ENCODE measurements at places on chromosomes 5 and 9.

DNA sequence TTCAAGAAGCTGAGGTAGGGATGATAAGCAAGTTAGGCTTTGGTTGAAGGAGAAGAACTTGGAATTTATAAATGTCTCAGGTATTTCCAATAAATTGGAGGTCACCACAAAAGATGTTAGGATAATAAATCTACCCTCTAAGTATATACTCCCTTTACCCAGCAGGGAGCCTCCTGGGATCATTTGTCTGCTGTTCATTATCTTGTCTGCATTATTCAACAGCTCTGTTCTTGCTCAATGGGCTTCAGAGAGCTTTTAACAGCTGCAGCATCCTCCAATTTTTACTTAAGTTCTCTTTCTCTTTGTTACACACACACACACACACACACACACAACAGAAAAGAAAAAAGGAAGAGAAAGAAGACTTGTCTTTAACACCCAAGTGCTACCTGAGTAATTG is 51.7 kb upstream of the VPS13A start:
- DNase-seq, result no peak

GRCh38 chr9:129122133-129122532 is 10.9 kb downstream of the PTPA start:
- no peak for DNase-seq

DNA sequence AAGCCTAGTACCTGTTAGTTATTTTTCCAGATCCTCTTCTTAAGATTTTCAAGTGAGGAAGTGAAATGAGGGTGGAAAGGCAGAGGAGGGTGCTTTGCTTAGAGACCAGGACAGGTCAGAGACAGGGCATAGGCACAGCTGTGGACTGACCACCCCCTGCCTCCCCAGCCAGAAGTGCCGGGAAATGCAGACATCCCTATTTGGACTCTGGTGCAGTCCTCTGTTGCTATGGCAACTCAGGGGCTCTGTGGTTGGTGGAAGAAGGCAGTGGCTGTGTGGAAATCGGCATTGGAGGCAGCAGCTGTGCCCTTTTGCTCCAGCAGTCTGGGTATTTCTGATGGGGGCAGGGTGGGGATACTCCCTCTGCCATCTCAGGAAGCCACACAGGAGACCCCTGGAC is 43.3 kb upstream of the NDFIP1 start:
- no peak for DNase-seq

DNA sequence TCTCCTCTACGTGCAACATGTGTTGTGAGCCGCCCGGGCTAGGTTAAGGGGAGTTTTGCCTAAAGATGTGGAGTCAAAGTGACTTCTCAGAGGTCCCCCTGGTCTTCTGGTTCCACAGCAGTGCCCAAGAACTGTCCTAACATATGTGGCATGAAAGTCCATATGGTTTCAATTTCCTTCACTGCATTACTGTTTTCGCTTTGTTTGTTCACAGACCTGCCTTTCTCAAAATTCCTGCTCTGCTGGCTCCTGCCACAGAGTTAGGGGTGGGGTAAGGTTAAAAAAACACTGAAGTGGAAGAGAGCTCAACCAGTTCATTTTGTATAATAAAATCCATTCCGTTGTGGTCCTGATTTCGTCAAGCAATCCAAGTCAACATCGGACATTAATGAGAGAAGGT is 289.4 kb downstream of the DMAC1 start:
- no peak for DNase-seq

- no peak for DNase-seq
Observed at GRCh38 chr9:99185934-99186333, 35.8 kb downstream of the ALG2 start.

DNA sequence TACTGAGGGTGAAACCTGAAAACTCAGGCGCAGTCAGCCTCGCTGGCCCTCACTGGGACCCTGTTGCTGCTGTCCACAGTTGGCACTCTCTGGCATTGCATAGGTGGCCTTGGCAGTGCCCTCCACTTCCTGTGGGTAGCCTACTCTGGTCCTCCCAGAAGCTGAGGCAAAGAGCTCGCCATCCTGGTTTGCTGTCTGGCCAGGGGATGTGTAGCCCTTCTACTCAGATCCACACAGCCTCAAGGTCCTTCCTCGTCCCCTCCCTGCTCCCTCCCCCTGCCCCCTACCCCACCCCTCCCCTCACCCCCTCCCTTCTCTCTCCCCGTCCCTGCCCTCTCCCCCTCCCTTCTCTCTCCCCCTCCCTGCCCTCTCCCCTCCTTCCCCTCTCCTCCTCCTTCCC is 176.0 kb downstream of the OLFM1 start:
- DNase-seq, result no peak

GRCh38 chr9:122060481-122060880 is 32.6 kb downstream of the TTLL11 start:
- DNase-seq, result no peak

DNA sequence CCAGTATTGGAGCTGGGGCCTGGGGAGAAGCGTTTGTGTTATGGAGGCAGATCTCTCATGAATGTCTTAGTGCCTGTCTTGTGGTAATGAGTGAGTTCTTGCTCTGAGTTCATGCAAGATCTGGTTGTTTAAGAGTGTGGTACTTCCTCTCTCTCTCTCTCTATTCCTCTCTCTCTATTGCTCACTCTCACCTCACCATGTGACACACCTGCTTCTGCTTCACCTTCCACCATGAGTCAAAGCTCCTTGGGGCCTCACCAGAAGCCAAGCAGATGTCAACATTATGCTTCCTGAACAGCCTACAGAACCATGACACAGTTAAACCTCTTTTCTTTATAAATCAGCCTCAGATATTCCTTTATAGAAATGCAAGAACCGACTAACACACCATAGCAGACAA is 242.7 kb upstream of the ADRA1B start:
- DNase-seq, result no peak

DNA sequence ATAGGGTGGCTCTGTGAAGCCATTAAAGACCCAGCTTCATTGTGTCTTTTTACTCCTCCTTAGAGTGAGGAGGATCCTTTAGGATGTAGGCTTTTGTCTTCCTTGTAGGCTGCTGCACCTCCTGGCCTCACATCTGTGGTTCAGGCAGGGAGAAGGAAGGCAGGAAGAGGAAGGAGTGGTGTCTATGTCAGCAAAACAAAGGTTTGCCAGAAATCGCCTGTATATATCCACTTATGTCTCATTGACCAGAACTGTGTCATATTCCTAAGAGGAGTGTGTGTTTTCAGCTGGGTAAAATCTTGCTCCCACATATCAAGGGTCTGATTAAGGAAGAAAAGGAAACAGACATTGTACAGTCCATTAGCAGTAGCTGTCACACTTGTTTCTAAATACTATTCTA is 213.8 kb downstream of the ARHGAP26 start:
- DNase-seq, result no peak

DNA sequence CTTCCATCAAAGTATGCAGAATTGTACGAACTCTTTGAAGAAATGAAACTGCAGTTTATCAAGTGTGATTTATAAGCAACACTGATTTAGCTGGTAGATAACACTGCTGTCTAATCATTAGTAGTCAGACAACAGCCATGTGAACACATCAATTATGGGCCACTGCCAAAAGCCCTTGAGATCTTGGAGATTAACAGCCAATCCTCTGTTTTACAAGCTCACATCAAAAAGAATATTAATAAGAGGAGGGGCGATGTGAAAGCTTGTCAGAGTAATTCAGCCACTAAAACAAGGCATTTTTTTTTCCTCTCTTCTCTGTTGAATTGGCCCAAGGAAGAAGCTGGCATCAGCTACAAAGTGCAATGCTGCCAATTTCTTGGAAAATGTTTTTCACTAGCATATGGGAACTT is 28.1 kb downstream of the ZNF608 start:
- DNase-seq, result no peak

- DNase-seq, result no peak
Observed at GRCh38 chr5:159157552-159157951, 51.8 kb downstream of the RNF145 start.

GRCh38 chr9:81999806-82000205 is 11.2 kb downstream of the SPATA31D1 start:
- DNase-seq, result no peak

DNA sequence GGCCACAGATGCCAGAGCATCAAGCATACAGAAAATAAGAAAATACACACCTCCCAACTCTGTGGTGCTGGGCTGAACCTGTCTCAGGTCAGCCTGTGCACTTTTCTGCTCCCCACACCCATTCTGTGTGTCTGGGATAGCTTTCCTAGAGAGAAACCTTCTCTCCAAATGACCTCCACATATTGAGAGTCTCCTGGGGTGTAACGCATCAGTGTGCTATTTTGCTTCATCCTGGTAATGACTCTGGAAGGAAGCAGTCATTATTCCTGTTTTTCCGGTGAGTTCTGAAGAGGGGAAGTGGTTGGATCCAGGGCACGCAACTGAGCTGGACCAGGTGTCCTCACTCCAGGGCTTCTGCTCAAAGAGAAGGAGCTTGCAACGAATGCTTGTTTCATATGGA is 73.2 kb upstream of the SH3PXD2B start:
- no peak for DNase-seq

GRCh38 chr9:76737154-76737902 is 26.9 kb upstream of the PCA3 start:
- no peak for DNase-seq

GRCh38 chr9:19160085-19160484 is 32.8 kb upstream of the PLIN2 start:
- DNase-seq, result no peak

- DNase-seq, result no peak
Observed at GRCh38 chr5:140870221-140871201, 1.8 kb downstream of the PCDHA11 start.

DNA sequence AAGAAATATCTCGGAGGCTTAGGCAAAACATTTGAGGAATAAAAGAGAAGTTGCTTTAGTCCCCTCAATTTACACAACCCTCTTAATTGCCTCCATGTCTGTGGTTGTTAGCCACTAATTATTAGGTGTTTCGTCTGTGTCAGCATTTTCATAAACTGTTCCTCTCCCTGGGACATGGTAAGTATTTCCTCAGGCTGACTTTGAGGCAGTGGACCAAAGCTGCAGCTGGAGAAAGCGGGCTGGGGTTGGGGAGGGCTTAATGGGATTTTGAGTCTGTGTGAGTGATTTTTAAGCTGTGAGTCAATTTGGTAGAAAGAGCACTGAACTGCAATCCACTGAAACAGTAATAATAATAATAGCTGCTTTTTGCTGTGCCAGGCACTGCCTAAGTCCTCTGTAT is 13.0 kb upstream of the TTC1 start:
- no peak for DNase-seq

DNA sequence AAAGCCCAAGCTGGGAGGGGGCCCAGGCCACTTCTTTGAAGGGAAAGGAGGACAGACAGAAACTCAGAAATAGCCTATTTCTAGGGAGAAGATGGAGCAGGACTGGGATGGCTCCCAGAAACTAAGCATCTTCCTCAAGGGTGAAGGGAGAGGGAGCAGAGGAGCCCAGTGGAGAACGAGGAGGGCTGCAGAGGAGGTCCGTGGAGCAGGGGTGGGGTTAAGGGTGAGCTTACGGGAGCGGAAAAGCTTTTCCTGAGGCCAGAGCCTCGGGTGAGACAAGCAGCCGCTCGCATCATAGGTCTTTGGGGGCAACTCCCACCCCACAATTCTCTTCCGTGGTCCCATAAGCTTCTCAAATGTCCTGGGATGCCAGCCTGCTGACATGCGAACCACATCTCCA is 127.1 kb upstream of the PHYKPL start:
- no peak for DNase-seq

DNA sequence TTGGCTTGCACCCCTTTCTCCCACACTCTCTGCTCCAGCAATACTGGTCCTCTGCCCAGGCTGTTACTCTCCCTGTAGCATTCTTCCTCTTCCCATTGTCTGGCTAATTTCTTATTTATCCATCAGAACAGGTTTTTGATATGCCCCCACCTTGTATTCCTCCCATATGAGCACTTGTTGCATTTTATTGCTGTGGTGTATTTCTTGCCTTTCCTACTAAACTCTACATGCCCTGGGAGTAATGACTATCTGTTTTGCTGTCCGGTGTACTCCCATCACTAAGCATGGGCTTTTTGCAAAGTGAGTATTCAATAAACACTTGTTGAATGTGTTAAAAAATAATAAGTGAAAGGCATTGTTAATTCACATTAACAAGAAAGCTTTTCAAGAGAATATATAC is 104.3 kb upstream of the RANBP3L start:
- DNase-seq, result no peak

GRCh38 chr5:146137967-146138403 is 32.6 kb upstream of the PLAC8L1 start:
- DNase-seq, result no peak

- no peak for DNase-seq
Observed at GRCh38 chr5:115079924-115080623, 89.6 kb downstream of the TRIM36 start.

GRCh38 chr5:148922606-148923005 is 96.2 kb downstream of the ADRB2 start:
- no peak for DNase-seq

DNA sequence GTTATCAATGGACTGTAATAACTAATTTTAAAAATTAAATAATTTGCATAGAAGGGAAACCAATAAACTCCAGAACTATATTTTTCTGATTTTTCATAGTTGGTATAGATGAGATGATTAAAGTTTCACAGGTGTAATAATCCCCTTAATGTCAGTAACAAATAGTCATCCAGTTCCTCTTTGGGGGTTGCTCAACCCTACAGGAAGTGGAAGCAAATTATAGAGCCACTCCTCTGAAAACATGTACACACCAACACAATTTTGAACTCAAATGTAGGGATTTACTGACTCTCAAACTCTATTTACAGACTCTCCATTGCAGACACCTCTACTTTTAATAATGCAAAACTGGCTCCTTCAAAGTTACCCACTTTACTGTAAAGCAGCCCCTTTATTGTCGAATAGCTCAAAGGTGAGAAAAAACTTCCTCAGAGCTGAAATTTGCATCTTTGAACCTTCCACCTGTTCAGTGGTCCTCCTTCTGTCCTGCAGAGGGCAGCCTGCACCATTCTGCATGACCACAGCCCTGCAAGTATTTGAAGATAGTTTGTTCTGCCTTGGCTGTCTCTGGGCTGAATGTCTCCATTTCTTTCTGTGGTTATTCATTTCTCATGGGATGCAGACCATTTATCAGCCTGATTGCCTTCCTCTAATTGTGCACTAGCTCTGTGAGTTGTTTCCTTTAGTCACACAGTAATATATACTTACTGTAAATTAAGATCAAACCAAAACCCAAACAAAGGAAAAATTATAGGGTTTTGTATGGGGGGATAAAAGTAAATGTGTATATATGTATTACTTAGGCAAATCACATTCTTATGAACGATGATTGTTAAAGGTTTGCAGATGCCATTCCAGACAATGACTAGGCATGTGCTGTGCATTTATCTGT is 383.2 kb upstream of the SGCD start:
- no peak for DNase-seq

GRCh38 chr9:23081377-23081776 is 634.8 kb downstream of the DMRTA1 start:
- DNase-seq, result no peak

- DNase-seq, result no peak
Observed at GRCh38 chr5:32058101-32058500, 116.0 kb downstream of the GOLPH3 start.

GRCh38 chr9:126642010-126642744 is 28.4 kb downstream of the LMX1B start:
- no peak for DNase-seq

GRCh38 chr5:1793301-1793740 is 6.3 kb downstream of the MRPL36 start:
- no peak for DNase-seq

GRCh38 chr5:142849880-142850279 is 79.7 kb downstream of the ARHGAP26 start:
- no peak for DNase-seq

- no peak for DNase-seq
Observed at GRCh38 chr5:179801304-179802206, 5.1 kb downstream of the MGAT4B start.

- DNase-seq, result no peak
Observed at GRCh38 chr5:127944125-127944524, 139.4 kb upstream of the SLC12A2 start.

Data from mesothelial cell of epicardium (in vitro differentiated cells).